Foreskin melanocyte (primary cell): ENCODE measurements at places on chromosomes 12 and 14.
A peak's percentile ranks its signal among the peaks of the same experiment; 100 is the strongest.

DNA sequence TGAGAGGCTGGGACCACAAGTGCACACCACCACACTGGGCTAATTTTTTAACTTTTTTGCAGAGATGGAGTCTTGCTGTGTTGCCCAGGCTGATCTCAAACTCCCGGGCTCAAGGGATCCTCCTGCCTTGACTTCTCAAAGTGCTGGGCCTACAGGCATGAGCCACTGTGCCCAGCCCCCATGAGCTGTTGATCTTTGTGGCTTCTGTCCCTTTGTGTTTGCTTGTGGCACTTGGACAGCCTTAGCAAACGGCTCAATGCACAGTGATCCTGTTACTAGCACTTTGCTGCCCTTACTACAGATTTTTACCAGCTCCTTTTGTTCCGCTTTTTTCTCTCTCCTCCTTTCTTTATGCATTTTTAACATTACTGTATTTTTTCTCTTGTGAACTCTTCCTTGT lies 25.3 kb upstream of the EVL start:
- no peak for DNase-seq

DNA sequence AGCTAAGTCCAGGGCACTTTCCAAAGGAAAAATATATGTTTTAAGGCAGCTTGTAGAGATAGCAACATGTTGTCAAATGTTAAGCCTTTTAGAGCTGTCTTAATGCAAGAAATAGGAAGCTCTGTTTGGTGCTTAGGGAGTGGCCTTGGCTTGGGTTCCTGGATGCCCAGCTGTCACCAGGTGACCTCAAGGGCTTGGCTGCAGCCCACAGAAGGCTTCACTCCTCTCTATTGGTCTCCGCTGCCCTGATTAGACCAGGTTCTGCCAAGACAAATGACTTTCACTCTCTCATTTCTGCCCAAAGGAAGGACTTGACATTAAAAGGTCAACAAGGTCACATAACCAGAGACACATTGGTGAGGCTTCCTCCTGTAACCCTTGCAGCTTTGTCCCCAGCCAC lies 76.8 kb downstream of the WSCD2 start:
- DNase-seq: no peak

DNA sequence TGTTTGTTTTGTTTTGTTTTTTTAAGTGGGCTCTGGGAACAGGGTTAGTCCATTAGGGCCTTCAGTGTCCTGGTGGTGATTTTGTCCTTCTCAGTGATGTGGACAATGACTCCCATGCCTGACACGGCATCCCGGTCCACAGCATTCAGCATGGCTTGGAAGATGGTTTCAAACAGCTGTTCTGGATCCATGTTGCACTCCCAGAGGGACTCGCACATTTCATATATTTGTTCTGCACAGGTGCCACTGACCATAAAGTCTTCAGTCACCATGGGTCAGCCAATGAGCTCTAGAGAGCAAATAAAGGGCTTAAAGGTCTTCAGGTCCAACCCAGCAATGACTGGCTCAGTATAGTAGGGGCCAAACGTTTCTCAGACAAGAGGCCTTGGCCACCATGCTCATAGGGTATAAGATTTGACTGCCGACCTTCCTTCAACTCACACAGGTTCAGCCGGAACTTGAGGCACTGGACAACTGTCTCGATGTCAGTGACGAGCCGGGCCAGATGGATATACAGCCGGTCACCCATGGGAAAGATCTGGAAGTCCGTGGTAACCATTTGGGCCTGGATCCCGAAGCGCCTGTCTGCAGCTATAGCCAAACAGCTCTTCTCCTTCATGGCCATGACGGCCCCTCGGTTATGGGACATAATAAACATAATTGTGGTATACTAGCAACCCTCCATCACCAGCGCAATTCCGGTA lies 18.0 kb downstream of the OR10P1 start:
- no peak for DNase-seq

DNA sequence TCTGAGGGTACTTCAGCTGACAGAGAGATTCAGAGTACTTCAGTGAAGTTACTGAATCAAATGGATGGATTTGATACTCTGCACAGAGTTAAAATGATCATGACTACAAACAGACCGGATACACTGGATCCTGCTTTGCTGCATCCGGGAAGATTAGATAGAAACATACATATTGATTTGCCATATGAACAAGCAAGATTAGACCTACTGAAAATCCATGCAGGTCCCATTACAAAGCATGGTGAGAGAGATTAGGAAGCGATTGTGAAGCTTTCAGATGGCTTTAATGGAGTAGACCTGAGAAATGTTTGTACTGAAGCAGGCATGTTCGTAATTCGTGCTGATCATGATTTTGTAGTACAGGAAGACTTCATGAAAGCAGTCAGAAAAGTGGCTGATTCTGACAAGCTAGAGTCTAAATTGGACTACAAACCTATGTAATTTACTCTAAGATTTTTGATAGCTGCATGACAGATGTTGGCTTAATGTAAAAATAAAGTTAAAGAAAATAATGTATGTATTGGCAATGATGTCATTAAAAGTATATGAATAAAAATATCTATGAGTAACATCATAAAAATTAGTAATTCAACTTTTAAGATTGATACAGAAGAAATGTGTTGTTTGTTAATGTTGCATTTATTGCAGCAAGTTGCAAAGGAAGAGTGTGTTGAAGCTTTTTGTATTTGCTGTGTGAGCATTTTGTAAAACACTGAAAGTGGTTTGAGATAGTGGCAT lies 136.1 kb upstream of the RAP1B start:
- no peak for DNase-seq

- no peak for DNase-seq
Measured at GRCh38 chr14:105487449-105487985, 831 bp downstream of the CRIP1 start.

- no peak for DNase-seq
Measured at GRCh38 chr14:94640721-94641631, 28.8 kb downstream of the SERPINA3 start.

- no peak for DNase-seq
Measured at GRCh38 chr12:126768517-126768916, 1498.5 kb upstream of the TMEM132C start.

- no peak for DNase-seq
Measured at GRCh38 chr12:52715416-52715815, 12.1 kb upstream of the KRT77 start.

GRCh38 chr12:83318386-83319098 lies 631.8 kb downstream of the TMTC2 start:
- peak; percentile 56 for DNase-seq

DNA sequence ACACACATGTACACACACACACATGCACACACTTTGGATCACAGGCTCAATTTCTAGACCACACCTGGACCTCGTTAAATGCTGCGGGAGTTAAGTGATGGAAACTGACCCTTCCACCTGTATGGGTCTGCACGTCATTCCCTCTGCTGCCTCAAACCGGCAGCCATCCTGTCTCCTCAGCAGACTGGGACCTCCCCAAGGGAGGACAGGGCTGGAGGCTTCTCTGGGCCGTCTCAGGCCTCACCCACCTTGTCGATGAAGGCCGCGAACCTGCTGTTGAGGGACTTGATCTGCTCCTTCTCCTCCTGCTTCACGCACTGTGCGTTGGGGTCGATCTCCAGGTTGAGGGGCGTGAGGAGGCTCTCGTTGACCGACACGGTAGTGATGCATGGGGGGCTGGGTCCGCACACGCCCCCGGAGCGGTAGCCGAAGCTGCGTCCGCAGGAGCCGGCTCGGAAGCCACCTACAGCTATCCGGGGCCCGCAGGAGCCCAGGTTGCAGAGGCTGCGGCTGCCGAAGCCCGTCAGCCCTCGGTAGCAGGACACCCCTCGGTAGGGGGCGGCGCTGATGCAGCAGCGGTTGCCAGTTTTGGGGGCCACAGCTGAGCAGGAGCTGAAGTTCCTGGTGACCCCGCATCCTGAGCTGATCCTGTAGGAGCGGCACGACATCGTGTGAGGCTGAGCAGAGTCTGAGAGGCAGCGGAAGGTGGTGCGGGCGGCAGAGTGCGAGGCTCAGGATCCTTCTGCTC lies at the start of gene KRT85:
Gene KRT85 (minus strand): TSS at position 744 of the 748 bp plus-strand sequence. CDS start 76 bp downstream, at position 668.
- no peak for DNase-seq

DNA sequence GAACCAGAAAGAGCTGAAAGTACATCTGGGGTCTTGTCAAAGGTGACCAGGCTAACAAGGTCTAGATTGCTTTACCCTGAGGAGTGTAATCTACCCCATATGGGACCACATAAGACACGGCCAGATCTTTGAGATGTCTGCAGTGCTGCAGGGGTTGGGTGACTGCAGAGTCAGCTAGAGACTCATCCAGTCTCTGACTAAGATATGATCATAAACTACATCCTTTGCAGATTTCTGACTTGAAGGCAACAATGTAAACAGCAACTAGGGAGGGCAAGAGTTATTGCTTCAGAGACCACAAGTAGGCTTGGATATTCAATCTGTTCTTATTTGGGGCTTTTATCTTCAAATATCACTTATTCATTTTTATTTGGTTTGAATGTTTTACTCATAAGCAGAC lies 1080.5 kb upstream of the FOXG1 start:
- no peak for DNase-seq

GRCh38 chr12:119457271-119457670 lies 122.7 kb downstream of the CCDC60 start:
- DNase-seq: no peak

GRCh38 chr12:105803292-105803691 lies 335.5 kb downstream of the NUAK1 start:
- no peak for DNase-seq

DNA sequence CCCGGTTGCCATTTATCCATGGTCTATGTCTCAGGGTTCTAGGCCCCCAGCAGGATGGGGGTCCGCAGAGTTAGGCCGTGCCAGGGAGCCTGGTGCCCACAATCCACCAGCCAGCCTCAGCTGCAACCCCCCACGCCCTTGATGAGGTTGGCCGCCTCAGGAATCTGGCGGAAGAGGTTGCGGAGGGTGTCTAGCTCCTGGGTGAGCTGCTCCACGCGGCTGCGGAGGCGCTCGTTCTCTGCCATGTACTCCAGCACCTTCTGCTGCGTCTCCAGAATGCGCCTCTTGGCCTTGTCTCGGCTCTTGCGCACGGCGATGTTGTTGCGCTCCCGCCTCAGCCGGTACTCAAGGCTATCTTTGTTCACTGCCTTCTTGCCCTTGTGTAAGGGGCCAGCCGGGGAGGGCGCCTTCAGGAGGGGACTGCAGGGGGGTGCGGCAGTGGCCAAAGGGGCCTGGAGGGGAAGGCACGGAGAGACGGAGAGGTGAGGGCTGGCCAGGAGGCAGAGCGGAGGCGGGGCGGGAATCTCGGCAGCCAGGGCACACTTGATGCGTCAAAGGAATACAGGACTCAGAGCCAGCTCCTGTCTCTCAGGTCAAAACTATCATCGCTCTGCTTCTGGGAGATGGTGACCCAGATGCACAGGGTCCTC lies 1.6 kb downstream of the CEBPE start:
- DNase-seq: no peak

DNA sequence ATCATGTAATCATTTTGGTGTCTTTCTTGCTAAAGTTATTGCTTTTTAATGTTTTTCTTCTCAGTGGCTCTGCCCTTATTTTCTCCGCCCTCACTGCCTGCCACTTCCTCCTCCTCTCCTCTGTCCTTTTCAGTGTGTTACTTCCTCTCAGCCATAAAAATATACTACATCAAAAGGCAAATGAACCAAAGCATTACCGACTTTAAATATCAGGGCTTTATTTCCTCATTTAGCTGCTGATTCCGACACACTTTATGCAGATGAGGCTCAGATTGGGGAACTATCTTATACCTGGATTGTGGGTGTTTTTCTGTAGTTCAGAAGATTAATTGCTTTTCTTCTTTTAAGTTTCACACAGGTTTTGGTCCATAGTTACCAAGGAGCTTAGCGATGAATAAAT lies 118.1 kb downstream of the CMAS start:
- no peak for DNase-seq

GRCh38 chr12:131620946-131621681 lies 89.8 kb upstream of the SFSWAP start:
- DNase-seq: peak; percentile 34

DNA sequence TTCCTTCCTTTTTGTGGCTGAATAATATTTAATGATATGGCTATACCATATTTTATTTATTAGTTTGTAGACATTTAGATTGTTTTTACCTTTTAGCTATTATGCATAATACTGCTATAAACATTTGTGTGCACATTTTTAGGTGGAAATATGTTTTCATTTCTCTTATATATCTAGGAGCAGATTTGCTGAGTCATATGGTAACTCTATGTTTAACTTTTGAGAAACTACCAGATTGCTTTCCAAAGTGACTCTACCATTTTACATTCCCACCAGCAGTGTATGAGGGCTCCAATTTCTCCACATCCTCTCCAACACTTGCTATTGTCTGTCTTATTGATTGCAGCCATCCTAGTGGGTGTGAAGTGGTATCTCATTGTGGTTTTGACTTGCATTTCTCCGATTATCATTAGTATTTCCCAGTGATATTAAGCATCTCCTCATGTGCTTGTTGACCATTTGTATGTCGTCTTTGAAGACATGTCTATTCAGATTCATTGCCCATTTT lies 160.2 kb downstream of the KICS2 start:
- no peak for DNase-seq

GRCh38 chr14:46819117-46819516 lies 167.5 kb upstream of the RPL10L start:
- DNase-seq: no peak

DNA sequence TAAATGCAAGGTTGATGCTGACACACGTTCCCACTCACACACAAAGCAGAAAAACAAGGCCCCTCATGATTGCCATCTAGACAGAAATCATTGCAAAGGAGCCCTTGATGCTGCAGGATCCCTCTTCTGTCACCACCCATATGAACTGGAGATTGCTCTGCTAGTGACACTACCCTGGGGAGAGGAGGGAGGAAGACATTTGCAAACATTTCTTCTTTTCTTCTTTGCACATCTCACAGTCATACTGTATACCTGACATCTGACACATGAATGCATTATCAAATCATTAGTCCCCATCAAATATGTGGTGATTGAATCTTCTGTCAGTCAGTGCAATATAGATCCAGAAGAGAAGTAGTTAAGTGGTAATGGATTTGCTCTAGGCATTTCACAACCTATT lies 208.5 kb upstream of the E2F7 start:
- DNase-seq: no peak
